ENCODE measurements at places on chromosomes 11 and 22. TPM values are rescaled to one million over a fixed set of nuclear protein-coding genes. Genes with fewer than 3 reads are reported as not detected.
A peak's percentile ranks its signal among the peaks of the same experiment; 100 is the strongest.

The TRPM5 gene
- not detected for total RNA-seq

The GRM5 gene
- total RNA-seq, result 0.81 TPM

The ST3GAL4 gene
- total RNA-seq, result 44.6 TPM

The CNIH2 gene
- total RNA-seq, result not detected

The LRRC74B gene
- not detected for total RNA-seq

The IL18 gene
- total RNA-seq, result 11.3 TPM

The GRK3 gene
- total RNA-seq, result 7.7 TPM

The APOBEC3H gene
- total RNA-seq, result not detected

The OR5T1 gene
- not detected for total RNA-seq

The CCDC87 gene
- total RNA-seq, result 0.46 TPM

The BRD1 gene
- 21.7 TPM for total RNA-seq

DNA sequence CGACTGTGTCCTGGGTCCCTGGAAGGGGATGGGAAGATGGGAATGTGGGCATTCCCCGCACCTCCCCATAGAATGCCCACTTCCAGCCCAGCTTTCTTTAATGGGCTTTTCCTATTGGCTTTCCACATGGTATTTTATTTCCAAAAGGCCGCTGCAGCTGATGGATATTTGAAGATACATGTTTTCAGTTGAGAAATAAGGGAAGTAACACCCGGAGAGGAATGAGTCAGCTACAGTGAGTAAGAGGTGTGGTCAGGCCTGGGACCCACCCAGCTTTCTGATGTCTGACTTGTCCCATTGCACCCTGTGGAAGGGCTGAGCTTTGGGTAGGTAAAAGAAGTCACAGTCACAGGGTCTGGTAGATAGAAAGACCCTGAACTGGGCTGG lies 476.9 kb downstream of the MIAT start:
- DNase-seq, result peak; percentile 83

- no peak for DNase-seq
Observed at GRCh38 chr22:36790648-36791047, 14.7 kb upstream of the IFT27 start.

- peak; percentile 87 for DNase-seq
Observed at GRCh38 chr22:28051787-28052356, 132.8 kb upstream of the PITPNB start.

- peak; percentile 81 for DNase-seq
Observed at GRCh38 chr11:67437082-67437808, at the start of gene PTPRCAP. Gene PTPRCAP (minus strand): TSS chr11:67437682. CDS start chr11:67437619, 63 bp downstream.

DNA sequence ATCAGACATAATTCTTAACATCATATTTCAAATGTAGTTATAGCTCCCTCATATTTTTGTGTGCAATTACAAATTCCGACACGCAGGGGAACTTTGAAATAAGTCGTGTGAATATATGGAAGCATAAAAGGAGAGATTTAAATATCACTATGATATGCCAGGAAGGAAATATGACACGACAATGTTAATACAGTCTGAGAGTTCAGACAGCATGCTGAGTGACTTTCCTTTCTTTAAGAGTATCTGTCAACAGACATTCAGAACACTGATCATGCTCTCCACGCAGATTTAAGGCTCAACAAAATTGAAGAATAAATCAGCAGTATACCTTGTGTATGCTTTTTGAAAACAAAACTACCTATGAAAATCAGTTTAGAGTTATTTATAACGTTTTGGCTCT lies 232.6 kb upstream of the CARD18 start:
- no peak for DNase-seq

DNA sequence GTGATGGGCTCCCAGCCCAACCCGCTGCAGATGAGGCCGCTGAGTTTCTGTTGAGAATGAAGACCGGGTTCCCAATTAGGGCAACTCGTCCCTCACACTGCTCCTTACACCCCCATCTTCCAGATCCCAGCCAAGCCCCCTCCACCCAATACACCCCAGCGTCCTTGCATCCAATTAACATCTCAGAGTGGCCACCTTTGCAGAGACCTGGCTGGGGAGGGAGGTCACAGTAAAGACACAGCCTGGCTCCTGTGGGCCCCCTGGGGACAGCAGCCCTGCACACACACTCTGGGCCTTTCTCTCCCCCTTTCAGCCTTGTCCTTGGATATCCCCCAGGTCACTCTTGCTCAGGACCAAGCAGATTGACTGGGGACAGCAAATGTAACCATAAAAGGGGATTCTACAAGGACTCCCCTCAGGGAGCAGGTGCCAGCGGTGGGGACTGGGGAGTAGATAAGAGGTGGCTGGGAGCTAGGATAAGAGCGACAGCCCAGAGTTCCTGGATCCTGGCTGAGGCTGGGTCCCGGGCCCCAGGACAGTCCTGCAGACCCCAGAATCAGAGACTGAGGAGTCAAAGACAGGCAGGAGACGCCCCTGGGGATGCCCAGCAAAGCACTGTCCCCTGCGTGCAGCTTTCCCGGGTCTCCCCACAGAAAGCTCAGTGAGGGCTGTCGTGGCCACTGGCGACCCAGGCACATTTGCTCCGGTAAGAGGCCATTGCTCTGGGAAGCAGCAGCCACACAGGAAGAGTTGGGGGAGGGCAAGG lies 8.4 kb downstream of the APOBEC3A start:
- no peak for DNase-seq

DNA sequence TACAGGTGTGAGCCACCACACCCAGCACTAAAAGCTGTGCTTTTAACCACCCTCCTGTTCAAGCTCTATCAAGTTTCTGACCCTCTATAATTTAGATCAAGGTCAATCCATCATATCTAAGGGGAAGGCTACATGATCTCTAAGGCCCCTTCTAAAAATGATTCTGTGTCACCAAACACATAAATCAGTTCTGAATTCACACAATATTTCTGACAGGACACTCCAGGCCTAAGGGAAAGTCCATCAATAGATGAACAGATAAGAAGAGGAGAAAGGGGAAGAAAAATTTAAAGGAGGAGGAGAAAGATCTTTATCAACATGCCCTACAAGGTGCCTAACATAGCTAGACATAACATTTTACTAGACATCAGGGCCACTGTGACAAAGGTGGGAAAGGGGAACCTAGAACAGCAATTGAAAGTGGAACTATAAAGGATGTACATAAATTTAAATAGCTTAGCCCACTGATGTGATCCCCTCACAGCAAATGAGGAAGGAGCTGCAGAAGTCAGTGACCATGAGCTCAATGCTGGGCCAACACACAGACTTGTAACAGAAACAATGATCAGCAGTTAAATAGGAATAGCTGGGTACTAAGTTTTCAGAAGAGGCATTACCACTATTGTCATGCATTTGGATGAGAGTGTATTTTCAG lies 4.7 kb downstream of the PRCP start:
- DNase-seq, result no peak

GRCh38 chr11:37107831-37108230 lies 509.8 kb upstream of the RAG2 start:
- no peak for DNase-seq

GRCh38 chr22:48569476-48570233 lies 1258.0 kb downstream of the BRD1 start:
- DNase-seq, result no peak

- no peak for DNase-seq
Observed at GRCh38 chr11:95119361-95120060, 29.9 kb downstream of the ENDOD1 start.

- DNase-seq, result peak; percentile 87
Observed at GRCh38 chr11:46920755-46921154, 2.4 kb upstream of the LRP4 start.

- no peak for DNase-seq
Observed at GRCh38 chr22:21981874-21982273, 713 bp downstream of the TOP3B start.

GRCh38 chr11:75547617-75548058 lies 14.4 kb upstream of the SERPINH1 start:
- no peak for DNase-seq

DNA sequence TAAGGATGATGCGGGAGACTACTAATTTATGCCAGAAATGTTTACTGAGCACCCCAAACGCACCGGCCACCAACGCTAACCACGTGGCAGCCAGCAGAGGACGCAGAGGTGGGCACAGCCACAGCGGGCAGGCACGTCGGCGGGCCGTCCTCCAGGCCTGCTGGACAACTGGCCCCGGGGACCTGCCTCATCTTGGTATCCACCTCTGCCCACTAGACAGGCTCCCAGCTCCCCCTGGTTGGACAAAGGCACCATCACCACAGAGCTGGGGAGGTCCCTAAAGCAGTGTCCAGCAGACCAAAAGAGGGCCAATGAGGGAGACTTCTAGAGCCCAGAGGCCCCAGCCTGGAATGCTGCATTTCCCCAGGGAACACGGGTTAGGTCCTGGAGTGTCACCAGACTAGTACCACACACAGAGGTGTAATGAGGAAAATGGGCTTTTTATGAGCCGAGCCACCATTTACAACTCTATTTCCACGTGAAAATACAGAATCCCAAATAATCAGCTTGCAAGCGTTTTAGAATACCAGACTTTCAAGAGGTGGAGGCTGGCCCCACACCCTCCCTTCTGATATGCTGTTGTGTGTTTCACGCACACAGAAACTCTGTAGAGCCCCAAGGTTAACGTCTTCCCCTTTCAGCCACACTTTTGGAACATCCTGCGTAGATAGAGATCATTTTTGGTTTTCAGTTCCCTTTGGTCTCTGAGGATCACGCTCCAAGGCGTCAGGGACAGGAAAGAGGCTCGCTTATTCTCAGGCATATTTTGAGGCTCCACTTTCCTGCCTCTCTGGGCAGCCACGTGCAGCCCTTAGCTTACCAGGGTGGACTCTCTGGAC lies 23.7 kb upstream of the BID start:
- DNase-seq, result no peak

DNA sequence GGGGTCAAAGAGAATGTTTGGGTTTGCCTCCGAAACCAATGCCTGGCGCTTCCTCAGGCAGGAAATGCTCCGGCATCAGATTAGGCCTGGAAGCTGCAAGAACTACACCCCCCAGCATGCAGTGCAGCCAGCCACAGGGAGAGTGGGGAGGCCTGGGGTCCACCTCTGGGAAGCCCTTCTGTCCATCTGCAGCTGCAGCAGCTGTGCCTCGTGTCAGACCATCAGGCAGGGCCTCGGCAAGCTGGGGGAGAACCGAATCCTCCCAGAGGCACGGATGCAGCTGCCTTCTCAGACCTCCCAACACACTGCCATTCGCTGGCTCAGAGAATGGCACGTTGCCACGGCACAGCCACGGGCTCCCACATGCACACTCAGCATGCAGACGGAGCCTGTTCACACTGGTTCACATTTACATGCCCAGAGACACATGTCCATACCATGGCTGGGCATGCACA lies 57.4 kb downstream of the NECTIN1 start:
- DNase-seq, result no peak

GRCh38 chr11:13150487-13150886 lies 127.1 kb upstream of the BMAL1 start:
- DNase-seq, result no peak

DNA sequence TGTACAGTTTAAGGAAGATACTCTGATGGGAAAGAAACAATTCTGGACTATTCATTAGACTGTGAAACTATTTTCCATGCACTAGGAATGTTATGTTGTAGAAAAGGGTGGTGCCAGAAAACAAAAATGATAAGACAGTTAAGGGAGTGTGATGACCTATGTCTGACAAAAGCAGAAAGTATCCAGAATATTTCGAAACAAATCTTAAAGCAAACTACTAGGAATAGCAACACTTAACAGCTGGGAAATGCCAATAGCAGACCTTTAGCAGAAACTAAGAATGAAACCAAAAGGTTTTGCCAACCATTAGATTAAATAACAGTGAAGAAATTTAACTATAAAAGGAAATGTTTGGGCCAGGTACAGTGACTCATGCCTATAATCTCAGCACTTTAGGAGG lies 3.3 kb upstream of the ARHGAP20 start:
- no peak for DNase-seq

- no peak for DNase-seq
Observed at GRCh38 chr11:125001079-125001778, 47.2 kb downstream of the CCDC15 start.

DNA sequence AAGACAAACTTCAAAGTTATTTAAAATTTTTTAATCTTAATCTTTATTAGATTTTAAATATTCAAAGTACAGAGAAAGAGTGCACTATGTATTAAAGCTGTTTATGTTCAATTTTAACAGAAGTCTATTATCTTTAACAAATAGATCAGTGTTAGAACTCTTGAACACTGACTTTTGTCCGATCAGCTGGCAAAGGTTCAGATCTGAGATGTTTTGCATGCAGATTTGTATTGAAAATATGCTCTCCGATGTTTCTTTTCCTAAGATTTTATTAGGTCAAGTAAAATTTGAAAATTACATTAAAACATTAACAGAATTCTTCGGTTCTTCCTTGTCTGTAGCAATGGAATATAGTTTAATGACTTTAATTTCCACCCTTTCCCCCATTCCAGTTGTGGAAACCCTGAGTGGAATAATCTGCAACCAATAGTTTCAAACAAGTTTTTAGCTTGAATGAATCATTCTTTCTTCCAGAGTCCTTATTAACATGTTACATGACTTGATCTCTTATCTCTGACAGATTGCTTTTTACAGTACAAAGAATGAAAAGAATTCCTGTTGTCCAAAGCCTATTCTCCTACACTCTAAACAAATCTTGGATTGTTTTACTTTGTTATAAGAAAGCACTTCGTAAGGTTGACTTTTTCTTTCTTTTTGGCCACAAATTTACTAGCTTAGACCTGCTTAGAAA lies 11.4 kb upstream of the TCP11L1 start:
- DNase-seq, result no peak

DNA sequence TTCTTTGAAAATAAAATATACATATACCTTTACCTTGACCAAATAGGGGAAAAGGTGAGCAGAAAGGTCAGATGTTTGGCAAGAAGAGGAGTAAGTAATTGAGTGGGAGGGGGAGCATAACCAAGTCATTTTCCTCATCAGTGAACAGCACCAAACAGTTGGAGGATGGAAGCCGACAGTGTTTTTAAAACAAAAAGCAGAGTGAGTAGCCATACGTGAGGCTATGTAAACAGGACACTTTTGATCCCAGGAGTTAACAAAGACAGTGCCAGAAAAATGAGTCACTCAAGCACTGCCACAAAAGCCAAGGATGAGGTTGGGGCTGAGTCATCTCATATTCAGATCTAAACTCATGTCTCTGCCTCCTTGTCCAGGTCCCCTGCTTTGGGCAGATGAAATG lies 734.7 kb downstream of the KCNA4 start:
- no peak for DNase-seq

DNA sequence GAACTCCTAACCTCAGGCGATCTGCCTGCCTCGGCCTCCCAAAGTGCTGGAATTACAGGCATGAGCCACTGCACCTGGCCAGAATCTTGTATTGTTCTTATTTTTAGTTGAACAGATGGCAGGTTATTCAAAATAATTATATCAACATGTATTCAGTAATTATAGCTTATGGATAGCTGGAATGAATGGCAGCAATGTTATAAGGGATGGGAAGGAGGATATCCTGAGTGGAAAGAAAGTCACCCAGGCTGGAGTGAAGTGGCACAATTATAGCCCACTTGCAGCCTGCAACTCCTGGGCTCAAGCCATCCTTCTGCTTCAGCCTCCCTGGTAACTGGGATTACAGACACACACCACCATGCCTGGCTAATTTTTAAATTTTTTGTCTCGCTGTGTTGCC lies 88.1 kb downstream of the MED15 start:
- no peak for DNase-seq

DNA sequence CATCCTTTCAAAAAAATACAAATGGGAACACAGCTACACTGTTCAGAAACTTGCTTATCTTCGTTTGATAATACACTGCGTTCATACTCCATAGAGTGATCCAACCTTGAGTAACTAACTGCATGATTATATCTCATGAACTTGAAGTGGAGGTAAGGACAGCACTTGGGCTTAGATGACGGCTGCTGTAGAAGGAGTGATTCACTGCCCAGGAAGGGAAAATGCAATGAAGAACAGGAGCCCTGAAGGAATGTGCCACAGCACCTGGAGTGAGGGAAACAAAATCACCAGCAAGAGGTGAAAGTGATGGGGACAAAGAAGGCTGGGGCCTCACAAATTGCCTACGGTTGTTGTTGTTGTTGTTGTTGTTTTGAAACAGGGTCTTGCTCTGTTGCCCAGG lies 44.1 kb upstream of the SC5D start:
- DNase-seq, result no peak
